ENCODE measurements at places on chromosomes 5 and 9.

GRCh38 chr5:160479926-160480325, 58.3 kb downstream of the PTTG1 start:
- no peak for DNase-seq

DNA sequence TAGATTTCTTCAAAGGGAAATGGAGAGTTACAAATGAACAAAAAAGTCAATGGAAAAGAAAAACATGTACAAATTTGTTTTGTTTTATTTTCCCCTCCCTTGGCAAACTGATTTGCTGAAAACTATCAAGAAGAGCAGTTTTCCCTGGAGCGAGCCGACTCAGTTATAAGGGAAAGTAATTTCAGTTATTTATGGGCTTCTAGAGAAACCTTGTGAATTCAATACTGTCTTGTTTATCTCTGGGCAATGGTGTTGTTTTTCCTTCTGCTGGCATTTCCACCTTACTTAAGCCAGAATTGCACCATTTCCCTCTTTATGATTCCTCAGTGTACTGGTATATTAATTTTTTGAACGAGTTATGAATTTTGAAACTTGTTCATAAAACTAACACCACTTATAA, 1163.6 kb downstream of the CDH12 start:
- DNase-seq: no peak

GRCh38 chr5:148965511-148966265, 97.2 kb downstream of the SH3TC2 start:
- DNase-seq: no peak

DNA sequence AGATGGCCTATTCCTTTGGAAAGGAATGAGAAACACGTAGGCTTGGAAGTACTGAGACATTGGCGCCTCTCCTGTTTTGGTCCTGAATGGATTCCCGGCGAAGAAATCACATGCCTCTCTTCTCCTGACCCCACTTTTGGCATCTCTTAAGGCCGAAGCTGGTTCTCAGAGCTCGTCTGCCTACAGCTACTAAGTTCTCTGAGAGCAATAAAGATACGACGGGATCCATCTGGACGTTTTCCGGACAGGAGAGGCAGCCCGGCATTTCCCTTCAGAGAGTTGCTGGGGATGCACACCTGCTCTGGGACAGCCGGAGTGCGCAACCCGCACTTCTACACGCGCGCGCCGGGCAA, 336.8 kb upstream of the PUM3 start:
- DNase-seq: no peak

- DNase-seq: no peak
Observed at GRCh38 chr9:129109952-129110739, 447 bp downstream of the CRAT start.

DNA sequence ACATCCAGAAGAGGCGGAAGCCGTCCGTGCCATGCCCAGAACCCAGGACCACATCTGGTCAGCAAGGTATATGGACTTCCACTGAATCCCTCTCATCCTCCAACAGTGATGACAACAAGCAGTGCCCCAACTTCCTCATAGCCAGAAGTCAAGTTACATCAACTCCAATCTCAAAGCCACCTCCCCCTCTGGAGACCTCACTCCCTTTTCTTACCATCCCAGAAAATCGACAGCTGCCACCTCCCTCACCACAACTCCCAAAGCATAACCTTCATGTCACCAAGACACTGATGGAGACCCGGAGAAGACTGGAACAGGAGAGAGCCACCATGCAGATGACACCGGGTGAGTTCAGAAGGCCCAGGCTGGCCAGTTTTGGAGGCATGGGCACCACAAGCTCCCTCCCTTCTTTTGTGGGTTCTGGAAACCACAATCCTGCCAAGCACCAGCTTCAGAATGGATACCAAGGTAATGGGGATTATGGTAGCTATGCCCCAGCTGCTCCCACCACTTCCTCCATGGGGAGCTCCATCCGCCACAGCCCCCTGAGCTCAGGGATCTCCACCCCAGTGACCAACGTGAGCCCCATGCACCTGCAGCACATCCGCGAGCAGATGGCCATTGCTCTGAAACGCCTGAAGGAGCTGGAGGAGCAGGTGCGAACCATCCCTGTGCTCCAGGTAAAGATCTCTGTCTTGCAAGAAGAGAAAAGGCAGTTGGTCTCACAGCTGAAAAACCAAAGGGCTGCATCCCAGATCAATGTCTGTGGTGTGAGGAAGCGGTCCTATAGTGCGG, 130.3 kb upstream of the DMRT1 start:
- DNase-seq: no peak

- DNase-seq: no peak
Observed at GRCh38 chr5:32504989-32505596, 60.6 kb upstream of the ZFR start.

- DNase-seq: no peak
Observed at GRCh38 chr9:134566196-134566847, 75.3 kb upstream of the COL5A1 start.

- DNase-seq: peak; percentile 83
Observed at GRCh38 chr5:170225326-170226128, 7.3 kb upstream of the C5orf58 start.

DNA sequence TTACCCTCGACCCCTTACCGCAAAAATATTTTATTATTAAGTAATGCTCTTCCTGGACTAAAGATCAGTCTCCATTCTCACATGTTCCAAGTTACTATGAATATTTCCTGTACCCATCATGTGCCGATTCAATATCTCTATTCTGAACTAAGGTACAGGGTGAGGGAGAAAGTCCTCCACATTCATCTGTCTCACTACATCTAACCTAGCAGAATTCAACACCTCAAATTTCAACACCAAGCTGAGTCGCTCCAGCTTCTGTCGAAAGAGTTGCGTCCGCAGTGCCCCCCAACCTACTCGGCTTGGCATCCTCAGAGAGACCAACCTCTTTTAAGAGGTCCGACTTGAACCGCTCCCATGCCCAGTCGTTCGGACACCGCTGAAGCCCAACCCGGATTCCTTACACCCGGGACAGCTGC, 1.0 kb downstream of the CERT1 start:
- no peak for DNase-seq

- no peak for DNase-seq
Observed at GRCh38 chr9:97980918-97981845, 2.0 kb upstream of the ANP32B start.

DNA sequence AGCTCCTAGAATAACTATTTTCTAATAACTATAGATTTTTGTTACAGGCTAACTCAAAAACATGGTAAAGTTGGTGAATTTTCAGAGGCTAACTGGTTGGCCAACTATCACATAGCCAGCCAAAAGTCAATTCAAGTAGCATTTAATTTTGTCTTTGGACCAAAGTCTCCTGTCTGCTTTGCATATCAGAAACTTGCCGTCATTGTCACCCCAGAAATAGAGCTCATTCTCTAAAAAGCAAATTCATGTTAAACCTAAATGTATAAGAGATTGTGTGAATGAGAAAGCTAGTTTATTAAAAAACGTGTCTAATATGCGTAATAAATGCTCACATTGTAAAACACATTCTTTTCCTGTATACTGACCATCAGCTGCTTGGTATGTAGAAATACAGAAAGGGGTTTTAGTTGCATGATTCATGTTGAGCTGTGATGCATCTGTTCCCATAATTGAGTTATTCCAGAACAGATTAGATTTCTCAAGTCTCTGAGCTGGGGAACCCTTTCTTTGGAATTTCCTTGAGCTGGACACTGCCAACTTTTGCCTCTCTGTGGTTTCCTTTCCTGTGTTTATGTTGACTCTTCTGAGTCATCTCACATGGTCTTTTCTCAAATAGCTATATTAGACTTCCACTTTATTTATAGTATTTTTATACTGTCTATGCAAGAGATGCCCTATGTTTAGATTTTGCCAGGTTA, 7.3 kb downstream of the SRFBP1 start:
- DNase-seq: no peak

DNA sequence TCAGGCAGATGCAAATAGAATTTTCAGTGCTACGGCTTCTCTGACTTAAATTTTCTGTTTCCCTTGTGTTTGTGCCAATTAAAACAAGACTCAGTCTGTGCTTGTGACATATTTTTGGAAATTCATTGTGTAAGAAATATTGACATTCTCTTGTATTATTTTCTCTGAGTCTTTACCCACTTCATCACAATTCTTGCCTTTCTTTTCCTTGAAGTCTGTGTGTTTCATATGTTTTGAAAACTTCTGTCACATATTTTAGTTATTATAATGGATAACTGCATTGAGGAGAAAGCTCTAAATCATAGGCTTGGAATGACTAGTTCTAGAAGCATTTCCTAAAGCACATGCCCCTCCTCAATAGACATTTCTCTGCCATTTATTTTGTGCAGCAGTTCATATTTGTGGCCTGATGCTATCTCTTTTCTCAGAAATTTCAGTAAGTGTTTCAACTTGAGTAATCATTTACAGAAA, 206.6 kb downstream of the PALM2AKAP2 start:
- DNase-seq: no peak

DNA sequence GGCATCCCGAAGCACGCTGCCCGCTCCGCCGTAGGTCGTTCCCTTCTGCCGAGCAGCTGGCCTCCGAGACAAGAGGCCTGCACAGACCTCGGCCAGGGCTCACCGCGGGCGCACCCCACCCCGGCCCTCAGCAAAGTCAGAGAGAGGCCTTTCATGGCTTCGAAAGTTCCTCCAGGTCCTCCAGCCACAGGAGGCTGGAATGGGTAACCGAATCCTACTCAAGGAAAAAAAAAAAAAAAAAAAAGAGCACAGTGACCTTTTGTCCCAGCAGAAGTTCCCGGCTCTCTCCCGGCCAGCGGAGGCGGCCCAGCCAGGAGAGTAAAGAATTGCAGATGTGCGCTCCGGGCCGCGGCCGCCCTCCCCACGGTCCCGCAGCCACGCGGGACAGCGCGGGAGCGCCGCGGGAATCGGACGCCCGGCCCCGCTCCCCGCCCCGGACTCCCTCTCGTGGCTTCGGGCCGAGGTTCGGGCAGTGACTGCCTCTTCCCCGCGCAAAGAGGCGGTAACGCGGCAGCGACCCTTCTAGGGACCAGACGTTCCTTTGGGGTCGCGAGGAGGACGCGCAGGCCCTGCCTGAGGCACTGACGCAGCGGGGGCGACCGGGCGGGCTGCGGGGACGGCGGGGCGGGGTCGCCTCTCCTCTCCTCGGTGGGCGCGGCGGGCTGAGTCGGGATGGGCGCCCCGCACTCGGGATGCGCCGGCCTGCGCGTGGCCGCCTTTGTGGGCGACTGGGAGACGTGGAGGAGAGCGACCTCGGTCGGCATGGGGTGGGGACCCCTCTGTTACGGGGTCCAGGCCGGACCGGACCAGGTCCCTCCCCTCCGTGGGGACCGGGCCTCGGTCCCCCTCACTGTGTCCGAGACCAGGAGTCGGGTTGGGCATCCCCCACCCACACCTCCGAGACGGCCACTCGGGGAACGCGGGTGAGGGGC, 754 bp downstream of the GFPT2 start:
- no peak for DNase-seq

DNA sequence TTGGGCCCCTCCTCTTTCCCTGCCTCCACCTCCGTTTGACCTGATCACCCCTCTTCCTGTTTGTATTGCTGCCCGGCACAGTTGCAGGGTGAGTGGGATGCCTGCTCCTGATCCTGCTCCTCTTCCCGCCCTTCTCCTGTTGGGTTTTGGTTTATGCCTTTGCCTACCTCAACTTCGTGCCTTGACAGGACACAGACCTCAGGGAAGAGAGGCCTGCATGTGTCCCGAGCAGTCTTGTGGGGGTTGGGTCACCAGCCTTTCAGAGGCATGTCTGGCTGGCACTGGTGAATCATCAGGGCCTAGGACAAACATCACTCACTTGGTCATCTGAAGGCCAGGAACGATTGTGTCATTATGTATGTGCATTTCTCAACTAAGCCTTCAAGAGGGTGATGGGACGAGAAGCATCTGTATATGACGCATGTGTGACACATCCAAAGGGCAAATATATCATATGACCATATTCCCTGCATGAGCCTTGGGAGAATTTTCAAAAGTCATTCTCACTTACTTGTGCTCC, 56.9 kb downstream of the NPR3 start:
- DNase-seq: no peak

DNA sequence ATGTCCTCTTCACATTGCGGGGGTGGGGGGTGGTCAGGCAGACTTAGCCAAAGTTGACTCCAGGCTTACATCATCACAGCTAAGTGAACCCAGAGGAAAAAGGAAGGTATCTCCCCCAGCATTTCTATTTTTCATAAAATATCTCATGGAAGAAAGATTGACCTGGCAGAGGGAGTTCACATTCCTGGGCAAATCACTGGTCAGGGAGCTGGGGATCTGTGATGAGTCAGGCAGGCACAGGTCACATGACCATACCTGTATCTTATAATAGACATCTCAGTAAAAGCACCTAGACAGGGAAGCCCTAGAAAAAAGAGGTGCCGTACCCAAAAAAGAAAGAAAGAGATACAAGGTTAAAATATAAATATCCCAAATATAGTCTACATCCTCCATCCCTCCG, 57.3 kb upstream of the WWC1 start:
- DNase-seq: no peak

DNA sequence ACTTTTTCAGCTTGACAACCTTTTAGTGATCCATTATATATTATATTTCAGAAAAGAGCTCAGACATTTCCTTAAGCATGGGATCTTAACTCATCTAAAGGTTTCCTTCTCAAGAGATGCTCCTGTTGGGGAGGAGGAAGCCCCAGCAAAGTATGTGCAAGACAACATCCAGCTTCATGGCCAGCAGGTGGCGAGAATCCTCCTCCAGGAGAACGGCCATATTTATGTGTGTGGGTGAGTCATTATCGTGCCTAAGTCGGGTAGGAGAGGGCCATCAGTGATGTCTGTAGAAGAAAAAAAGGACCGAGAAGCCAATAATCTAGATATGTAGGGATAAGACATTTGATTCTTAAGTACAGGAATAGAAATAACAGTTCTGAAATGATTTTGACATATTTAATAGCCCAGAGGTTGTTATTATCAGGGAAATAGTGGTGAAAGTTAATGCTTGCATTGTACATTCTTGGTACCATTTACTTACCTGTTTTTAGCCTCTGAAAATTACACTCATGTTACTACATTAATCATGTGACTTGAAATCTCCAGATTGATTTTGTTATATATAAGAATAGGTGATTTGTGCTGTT, 28.2 kb downstream of the MTRR start:
- DNase-seq: peak; percentile 23

GRCh38 chr5:96747720-96748119, 60.0 kb downstream of the ERAP1 start:
- no peak for DNase-seq

DNA sequence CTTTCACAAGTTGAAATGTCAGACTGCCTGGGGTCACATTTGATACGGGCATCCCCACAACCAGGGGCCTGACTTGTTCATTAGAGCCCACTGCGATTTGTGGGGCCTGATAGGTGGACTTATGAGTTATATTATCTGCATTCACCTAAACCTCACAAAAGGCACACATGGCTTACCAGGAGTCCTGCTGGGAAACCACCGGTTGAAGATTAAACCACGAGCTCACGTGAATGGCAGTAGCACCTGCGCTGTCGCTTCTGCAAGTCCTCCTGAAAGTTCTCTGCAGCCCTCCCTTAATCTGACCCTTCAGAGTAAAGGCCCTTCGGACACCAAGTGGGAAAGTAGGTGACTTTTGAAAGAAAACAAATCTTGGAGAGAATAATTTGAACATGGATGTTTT, 68.9 kb downstream of the PPIC start:
- DNase-seq: no peak
